NCI-H1436 (cell line): ENCODE measurements at places on chromosomes 6 and 20.

DNA sequence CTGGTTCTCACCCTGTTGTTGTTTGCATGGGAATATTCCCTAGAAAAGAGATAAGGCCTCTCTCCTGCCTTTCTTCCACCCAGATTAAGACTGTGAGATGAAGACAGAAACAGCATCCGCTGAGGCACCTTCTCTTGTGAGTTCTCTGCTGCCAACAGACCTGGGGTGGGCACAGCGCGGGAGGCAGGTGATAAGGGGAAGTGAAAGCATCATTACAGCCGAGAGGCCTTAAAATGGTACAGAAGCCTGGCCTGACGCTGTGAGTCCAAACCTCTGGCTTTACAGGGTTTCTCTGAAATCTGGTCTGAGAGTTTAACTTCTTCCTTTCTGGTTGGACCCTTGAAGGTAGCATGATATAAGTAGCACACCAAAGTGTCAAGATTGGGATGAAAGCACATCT lies 21.0 kb upstream of the IYD start:
- DNase-seq = no peak

DNA sequence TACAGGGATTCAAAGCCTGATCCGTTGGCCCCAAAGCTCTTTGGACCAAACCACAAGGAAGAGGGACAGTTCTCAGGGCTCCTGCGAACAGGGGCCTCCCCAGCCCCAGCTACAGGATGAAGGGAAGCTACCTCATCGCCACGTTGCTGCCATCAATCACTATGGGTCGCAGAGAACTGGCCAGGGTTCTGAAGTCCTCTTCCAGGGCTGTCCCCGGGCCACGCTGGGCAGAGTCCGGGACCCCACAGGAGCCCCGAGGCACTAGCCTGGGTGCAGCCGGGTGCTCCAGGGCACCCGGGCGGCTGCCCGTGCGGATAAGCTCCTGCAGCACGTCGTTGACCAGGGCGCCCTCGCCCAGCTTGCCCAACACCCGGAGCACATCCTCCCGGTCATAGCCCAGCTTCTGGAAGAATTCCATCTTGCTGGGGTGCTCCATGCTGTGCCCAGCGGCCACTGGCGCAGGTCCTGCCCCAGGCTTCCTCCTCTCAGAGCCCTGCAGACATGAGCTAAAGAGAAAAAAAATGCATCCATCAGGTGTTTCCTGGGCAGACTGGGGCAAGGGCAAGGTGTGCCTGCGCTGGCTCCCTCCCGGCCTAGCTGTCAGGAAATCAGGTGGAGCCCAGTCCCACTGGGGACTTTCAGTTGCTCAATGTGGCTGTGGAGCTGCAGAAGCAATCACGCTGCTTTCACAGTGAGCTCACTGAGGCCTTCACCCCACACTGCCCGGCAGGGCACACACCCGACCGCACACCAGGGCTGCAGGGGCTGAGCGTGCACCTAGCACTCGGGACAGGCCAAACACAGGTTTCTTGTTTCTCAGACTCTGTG lies 10.5 kb downstream of the ZC3H12D start:
- DNase-seq = no peak

- DNase-seq = no peak
Observed at GRCh38 chr6:3751077-3751729, at the start of gene PXDC1. Gene PXDC1, minus strand, starts transcription at chr6:3751713. Its CDS starts 182 bp downstream, at chr6:3751531.

GRCh38 chr6:2433266-2433665 lies 187.9 kb upstream of the GMDS start:
- no peak for DNase-seq

DNA sequence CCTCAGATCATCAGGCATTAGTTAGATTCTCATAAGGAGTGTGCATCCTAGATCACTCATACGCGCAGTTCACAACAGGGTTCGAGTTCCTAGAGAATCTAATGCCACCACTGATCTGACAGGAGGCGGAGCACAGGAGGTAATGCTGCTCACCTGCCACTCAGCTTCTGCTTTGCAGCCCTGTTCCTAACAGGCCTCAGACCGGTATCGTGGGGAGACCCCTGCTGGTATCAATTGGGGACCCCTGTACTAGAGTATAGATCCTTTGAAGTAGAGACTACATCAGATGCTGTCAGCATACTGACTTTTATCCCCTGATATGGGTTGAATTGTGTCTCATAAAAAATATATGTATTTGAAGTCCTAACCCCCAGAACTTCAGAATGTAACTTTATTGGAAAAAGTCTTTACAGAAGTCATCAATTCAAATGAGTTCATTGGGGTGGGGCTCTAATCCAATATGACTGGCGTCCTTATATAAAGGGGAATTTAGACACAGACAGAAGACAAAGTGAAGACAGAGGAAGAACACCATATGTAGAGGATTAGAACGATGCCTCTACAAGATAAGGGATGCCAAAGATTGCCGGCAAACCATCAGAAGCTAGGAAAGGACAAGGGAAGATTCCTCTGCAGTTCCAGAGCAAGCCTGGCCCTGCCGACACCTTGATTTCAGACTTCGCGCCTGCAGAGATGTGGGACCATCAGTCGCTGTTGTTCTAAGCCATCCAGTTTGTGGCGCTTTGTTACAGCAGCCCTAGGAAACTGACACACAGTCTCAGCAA lies 104.4 kb upstream of the BTBD3 start:
- DNase-seq = no peak

- no peak for DNase-seq
Observed at GRCh38 chr20:59042151-59042795, at the start of gene PRELID3B. Gene PRELID3B, minus strand, starts transcription at chr20:59042786. Its CDS starts 56 bp downstream, at chr20:59042730.

DNA sequence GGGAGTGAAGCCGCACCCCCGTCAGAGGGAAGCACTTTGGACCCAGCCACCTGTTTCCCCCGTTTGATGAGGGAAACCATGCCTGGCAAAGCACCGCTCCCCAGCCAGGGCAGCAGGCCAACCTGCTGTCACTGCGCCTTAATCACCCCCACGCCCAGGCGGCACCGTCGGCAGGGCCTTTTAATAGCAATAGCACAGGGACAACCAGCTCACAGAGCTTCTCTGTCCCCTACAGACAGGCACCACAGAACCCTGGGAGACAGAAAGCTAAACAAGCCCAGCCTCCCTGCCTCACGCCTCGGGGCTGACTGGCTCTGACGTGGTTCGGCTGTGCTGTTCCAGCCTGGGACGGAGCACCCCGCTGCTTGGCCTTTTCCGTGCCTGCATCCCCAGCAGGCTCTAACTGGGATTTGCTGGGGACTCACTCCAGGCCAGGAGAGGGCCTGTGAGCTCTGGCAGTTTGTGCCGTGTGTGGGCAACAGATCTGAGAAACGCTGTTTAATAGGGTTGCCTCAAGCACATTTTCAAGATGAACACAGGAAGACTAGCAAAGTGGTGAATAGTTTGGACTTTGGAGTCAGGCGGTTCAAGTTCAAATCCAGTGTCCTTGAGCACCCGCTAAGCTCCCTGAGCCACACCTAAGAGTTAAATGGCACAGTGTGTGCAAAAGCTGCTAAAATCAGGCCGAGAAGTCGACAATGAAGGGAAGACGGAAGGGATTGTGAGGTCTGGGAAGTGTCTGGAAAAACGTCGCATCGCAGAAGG lies 223.8 kb downstream of the NRN1 start:
- peak; percentile 6 for DNase-seq

DNA sequence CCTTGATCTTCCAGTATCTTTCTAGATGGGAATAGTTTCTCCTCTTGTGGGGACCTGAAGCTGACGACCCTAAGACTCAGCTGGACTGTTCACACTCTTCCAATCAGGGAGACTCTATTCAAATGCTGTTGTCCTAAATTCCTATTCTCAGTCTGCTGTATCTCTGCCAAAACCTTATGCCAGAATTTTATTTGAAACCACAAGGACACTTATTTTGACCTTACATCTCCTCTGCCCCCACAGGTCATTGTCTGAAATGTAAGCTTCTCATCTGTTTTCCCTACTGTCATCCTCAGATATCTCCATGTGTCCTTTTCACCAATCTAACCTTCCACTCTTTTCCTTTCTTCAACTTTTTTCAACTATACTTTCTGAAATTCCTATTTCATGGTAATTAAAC lies 289.5 kb upstream of the SGK1 start:
- DNase-seq = no peak

GRCh38 chr20:13546497-13547131 lies 92.1 kb downstream of the TASP1 start:
- DNase-seq = peak; percentile 69

DNA sequence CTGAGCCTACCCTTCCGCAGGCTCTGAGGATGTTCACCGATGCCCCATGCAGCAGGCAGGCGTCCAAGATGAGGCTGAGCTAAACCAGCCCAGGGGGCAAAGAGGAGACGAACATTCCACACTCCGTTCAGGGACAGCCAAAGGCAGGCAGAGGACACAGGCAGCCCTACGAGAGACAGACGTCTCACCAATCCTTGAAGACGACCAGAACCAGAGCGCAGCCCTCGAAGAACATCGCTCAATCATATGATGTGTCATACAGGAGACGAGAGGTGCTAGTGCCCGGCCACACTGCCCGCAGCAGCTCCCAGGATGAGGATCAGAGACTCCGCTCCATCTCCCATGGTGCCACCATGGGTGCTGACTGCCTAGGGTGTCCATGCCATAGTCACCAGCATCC lies 35.6 kb upstream of the TMEM181 start:
- DNase-seq = no peak

GRCh38 chr20:63212792-63213191 lies 3.1 kb downstream of the YTHDF1 start:
- DNase-seq = no peak

DNA sequence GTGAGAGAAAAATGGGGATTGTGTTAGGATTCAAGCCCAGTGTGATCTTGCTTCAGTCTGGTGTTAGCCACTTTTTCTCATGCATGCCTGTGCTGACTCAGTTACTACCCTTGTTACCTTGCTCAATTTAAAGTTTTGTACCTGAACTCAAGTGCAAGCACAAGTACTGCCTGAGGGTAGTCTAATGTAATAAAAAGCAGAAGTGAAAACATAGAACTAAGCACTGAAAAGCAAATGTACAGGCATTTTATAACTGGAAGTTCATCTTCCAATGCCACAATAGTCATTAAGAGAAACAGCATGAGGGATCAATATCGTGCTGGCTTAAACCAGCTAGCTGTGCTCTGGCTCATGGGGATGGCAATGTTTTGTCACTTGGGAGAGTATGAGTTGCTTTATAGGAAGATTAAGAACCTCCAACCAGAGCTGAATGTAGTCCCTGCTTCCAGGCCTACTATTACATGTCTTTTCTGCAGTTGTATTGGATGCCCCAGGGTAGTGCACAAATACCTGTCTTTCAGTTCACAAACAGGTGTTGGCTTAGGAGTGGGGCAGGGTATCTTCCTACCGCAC lies 48.7 kb downstream of the SLC35F1 start:
- DNase-seq = no peak

GRCh38 chr20:23103284-23104018 lies 17.3 kb upstream of the CD93 start:
- DNase-seq = no peak

- DNase-seq = no peak
Observed at GRCh38 chr6:153949616-153950015, 89.4 kb upstream of the OPRM1 start.

GRCh38 chr6:146914489-146915483 lies 289.4 kb upstream of the STXBP5 start:
- no peak for DNase-seq

GRCh38 chr6:15526212-15526701 lies 136.6 kb downstream of the DTNBP1 start:
- DNase-seq = no peak

GRCh38 chr20:59004763-59005522 lies 2.1 kb downstream of the CTSZ start:
- no peak for DNase-seq

DNA sequence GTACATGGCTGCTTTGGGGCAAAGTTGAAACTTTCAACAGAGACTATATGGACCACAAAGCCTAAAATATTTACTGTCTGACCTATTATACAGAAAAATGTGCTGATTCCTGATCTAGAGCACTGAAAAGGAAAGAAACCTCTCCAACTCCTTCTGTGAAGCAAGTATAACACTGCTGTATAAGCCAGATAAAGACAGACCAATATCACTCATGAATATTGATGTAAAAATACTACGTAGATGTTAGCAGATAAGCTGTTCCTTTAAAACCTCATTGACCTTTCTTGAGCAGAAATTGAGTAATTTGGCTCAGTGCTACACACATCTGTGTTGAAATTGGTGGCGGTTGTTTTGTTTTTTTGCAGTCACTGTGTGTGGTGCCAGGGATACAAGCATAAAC lies 69.9 kb upstream of the HDAC2 start:
- DNase-seq = no peak

GRCh38 chr6:56953597-56954402 lies 1.1 kb upstream of the BEND6 start:
- no peak for DNase-seq

GRCh38 chr6:227812-228338 lies 64.4 kb upstream of the DUSP22 start:
- no peak for DNase-seq

DNA sequence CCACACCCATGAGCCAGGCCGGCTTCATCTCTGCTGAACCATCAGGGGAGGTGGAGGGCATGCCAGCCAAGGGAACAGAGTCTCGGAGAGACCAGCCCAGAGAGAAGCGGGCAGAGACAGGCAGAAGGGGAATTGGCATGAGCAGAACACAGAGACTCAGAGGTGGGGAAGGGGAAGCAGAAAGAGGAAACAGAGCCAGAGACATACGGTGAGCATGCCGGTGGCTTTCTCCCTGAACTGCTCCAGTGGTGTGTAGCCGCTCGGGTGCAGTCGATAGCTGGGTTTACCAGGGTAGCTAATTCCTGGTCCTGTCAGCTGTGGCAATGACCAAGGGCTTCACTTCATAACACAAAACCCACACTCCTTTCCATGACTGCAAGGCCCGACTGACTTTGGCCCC lies 83.6 kb upstream of the CCDC167 start:
- DNase-seq = no peak

DNA sequence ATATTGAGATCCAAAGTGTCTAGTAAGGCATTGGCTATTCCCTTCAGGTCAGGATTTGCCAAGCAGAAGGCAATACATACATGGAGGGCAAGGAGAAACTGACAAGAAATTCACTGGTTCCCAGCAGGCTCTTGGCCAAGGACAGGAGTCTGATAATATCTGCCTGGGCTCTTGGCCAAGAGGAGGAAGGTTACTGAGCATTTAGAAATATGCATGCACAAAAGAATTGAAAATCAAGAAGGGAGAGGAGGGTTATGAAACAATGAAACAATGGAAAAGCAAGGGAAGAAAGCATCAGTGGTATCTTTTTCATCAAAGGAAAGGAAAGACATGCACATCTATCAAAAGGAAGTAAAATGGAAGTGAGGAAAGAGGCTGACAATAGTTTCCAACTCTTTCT lies 42.4 kb downstream of the ARHGAP18 start:
- DNase-seq = no peak

- DNase-seq = no peak
Observed at GRCh38 chr6:152099446-152100182, 292.1 kb downstream of the ESR1 start.
